ENCODE measurements at places on chromosomes 1 and 21.

GRCh38 chr1:54287176-54287650 lies 87.2 kb downstream of the MRPL37 start:
- DNase-seq, result peak; percentile 38

DNA sequence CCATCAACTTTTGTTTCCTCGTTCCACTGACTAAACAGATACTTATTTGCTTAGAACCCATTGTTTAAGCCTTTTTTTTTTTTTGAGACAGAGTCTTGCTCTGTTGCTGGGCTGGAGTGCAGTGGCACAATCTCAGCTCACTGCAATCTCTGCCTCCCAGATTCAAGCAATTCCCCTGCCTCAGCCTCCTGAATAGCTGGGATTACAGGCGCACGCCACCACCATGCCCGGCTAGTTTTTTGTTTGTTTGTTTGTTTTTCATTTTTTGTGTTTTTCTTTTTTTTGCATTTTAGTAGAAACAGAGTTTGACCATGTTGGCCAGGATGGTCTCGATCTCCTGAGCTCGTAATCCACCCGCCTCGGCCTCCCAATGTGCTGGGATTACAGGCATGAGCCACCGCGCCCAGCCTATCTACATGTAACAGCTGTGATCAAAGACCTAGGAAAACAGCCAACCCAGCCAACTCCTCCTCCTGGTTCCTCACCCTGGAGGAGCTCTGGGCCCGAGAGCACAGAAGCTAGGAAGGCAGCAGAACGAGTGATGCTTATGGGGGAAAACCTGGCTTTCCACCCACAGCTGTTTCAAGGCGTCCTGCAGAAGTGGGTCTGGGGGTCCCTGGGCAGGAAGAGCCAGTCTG lies 32.9 kb downstream of the KCNN3 start:
- DNase-seq, result no peak

- no peak for DNase-seq
These were observed 22.1 kb upstream of the DISP1 start for GRCh38 chr1:222792744-222793143.

GRCh38 chr21:14383596-14384180 lies 742 bp upstream of the HSPA13 start:
- DNase-seq, result no peak

DNA sequence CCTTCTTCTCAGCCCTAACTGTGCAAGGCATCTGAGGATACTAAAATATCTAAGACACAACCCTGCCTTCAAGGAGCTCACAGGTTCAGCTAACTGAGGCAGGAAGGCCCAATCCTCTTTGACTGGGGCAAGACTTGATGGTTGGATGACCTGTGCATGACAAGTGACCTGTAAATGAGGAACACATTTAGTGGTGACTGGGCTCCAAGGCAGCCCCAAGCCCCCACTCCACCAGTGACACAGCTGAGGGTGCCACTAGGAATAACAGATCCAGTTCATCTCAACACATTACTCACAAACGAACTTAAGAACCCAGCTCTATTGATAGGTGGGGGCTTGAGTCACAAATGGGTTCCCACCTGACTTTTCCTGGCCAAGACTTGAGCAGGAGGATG lies 244.7 kb upstream of the IRF2BP2 start:
- DNase-seq, result no peak

- no peak for DNase-seq
These were observed 55.4 kb downstream of the RUNX3 start for GRCh38 chr1:24874611-24875234.

- DNase-seq, result no peak
These were observed 10.9 kb upstream of the IFI16 start for GRCh38 chr1:158998781-158999161.

DNA sequence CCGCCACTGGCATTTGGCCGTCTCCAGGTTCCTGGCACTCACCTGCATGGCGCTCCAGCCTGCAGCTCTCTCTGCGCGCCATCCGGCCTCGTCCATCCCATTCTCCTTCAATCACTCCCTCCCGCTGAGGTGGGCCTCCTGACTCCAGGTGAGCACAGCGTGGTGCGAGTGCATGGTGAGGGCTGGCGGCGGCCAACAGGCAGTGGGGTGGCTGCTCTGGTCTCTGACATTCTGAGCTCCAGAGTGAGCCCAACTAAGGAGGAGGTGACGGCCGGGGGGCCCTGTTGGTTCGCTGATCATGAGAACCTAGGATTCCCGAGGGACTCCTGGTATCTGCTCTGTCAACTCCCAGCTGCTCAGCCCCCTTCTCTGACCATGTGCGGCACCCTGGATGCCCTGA lies 130.4 kb downstream of the AJAP1 start:
- no peak for DNase-seq

- no peak for DNase-seq
These were observed 126.9 kb upstream of the PLPPR5 start for GRCh38 chr1:99131546-99131945.

DNA sequence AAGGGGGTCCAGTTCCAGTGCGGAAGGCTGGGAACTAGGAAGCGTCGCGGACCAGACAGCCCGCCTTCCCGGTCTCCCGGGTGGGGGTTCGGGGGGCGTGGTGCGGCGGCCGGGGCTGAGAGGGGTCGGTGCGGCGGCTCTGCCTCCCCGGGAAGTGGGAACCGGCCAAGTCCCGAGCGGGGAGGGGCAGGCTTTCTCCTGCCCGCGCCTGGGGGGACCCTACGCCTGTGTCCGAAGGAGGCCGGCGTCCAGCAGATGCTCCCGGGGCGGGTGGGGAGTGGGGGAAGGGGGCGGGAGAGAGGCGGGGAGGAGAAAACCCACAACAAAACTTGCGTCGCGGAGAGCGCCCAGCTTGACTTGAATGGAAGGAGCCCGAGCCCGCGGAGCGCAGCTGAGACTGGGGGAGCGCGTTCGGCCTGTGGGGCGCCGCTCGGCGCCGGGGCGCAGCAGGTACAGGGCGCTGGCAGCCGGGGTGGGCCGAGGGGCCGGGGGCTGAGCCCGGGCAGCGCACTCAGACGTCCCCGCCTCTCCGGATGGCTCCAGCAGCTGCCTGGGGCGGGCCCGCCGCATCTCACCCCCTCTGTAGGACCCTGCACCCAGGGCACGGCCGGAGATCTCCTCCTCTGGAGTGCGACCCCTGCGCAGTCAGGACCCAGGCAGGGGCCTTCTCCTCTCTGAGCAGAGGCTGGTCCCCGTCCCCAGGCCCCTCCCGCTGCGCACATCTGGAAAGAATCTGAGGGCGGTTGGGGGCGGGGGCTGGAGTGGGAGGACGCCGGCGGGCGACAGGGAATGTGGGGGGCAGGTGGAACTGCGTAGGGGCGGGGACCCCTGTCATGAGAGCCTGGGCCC lies at the start of gene PODN:
Gene PODN, plus strand, starts transcription at position 355 of the 849 bp plus-strand sequence. CDS start 7,643 bp downstream, outside the sequence.
- no peak for DNase-seq

- no peak for DNase-seq
These were observed 507.0 kb downstream of the AJAP1 start for GRCh38 chr1:5161372-5161771.

- no peak for DNase-seq
These were observed 52.2 kb upstream of the TTC34 start for GRCh38 chr1:2853711-2854110.

- DNase-seq, result no peak
These were observed 251.1 kb downstream of the NPHP4 start for GRCh38 chr1:5740865-5741860.

GRCh38 chr1:79711001-79711431 lies 704.5 kb upstream of the ADGRL4 start:
- DNase-seq, result no peak

- DNase-seq, result no peak
These were observed 724.6 kb downstream of the ADGRL2 start for GRCh38 chr1:82525378-82525777.

DNA sequence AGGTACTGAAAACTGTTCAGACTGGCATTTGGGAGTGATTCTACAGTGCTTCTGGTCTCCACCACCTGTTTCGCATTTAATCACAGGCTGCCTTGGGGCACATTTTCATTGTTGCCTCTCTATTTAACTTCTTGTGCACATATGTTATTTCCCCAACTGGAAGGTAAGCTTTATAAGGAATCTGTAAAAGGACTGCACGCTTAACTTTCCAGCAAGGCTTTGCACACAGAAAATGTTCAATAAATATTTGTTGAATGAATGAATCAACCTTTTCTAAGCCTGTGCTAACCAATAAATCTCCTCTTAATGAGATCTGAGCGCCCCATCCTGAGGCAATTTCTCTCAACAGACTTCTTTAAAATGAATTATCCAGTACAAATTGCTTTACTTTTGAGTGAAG lies 84.3 kb upstream of the ARHGAP29 start:
- DNase-seq, result no peak

DNA sequence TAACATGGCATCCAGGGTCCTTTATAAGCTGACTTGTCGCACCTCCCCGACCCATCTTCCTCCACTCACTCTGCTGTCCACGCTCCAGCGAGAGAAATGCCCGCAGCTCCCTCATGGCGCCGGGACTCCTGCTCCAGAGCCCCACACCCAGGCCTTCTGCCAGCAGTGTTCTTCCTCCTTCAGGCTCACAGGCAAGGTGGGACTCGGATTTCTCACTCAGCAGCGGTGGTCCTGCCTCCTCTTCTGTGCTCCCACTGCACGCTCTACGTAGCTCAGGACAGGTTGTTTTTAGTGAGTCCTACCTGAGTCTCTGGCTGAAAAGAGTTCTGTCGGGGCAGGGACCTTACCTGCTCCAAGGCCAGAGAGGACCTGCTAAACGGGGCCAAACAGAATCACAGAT lies 11.2 kb downstream of the THEMIS2 start:
- DNase-seq, result no peak

- no peak for DNase-seq
These were observed 141.0 kb upstream of the HP1BP3 start for GRCh38 chr1:20928146-20928545.

- no peak for DNase-seq
These were observed 5.1 kb upstream of the ZNF326 start for GRCh38 chr1:89989799-89990198.

DNA sequence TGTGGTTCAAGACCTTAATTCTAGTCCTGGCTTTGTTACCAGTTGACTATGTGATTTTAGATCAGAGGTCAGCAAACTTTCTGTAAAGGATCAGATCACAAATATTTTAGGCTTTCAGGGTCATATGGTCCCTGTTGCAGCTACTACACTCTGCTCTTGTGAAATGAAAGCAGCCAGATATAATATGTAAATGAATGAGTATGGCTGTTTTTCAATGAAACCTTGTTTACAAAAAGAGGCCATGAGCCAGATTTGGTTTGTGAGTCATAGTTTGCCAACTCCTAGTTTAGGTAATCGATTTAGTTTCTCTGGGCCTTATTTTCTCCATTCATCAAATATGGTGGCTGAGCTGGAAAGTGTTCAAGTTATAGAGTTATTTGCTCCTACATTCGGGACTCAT lies 346.7 kb downstream of the NUF2 start:
- no peak for DNase-seq

DNA sequence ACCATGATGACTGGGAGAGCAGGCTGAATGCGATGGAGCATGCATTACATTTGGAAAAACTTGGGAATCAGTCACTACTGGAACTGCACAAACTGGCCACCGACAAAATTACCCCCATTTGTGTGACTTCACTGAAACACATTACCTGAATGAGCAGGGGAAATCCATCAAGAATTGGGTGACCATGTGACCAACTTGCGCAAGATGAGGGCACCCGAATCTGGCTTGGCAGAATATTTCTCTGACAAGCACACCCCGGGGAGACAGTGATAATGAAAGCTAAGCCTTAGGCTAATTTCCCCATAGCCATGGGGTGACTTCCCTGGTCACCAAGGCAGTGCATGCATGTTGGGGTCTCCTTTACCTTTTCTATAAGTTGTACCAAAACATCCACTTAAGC lies 9.1 kb downstream of the SNIP1 start:
- no peak for DNase-seq

DNA sequence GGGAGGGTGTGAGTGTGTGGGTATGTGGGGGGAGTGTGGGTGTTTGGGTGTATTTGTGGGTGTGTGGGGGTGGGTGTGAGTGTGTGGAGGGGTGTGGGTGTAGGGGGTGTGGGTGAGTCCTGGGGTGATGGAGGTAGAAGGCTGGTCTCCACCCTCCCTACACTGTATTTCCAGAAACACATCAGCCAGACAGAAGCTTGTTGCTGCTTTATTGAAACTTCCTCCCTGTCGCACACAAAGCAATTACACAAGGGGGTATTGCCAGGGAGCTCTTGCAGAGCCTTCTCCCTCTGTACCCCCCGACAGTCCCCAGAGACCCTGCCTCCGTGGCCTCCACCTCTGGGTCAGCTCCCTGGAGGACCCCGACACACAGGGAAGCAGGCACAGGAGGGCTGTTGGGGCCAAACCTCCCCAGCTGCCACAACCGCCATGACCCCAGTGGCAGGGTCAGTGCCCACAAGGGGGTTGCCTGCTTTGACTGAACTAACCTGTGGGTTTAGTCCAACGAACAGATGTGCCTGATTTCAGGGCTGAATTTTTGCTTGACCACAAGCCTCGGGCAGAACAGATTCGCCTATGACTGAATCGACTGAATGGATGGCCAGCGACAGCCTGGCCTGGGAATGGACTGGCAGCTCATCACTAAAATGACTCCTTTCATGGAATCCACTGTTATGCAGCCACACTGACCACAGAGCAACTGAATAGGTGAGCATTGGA lies 9.1 kb upstream of the MATN1 start:
- no peak for DNase-seq

- DNase-seq, result no peak
These were observed 43.3 kb downstream of the DTL start for GRCh38 chr1:212078826-212079225.

- DNase-seq, result no peak
These were observed 588.8 kb downstream of the PLA2G4A start for GRCh38 chr1:187417520-187417919.

DNA sequence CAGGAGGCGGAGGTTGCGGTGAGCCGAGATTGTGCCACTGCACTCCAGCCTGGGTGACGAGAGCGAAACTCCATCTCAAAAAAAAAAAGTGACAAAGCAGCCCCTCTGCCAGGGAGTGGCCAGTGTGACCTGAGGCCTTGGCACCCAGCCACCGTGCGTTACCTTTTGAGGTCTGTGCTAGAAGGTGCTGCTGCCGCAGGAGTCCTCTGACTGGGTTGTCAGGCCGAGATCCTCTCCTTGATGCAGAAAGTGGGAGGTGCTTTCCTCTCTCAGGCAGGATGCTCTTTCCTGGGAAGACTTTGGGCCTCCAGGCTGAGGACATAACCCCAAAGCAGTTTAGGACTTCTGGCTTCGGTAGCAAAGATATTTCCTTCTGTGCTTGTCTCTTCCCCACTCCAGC lies 280.5 kb upstream of the VAMP3 start:
- DNase-seq, result no peak

GRCh38 chr1:181905944-181906597 lies 155.4 kb downstream of the ZNF648 start:
- no peak for DNase-seq

GRCh38 chr1:113999799-114000198 lies 20.5 kb downstream of the OLFML3 start:
- no peak for DNase-seq

All from stimulated activated CD4-positive, alpha-beta T cell treated with anti-CD3 and anti-CD28 coated beads, Interleukin-12 subunit alpha, Interleukin-12 subunit beta, amount 100 ng/mL, for 4 hours (primary cell).